ENCODE measurements at places on chromosomes 3 and 15.

DNA sequence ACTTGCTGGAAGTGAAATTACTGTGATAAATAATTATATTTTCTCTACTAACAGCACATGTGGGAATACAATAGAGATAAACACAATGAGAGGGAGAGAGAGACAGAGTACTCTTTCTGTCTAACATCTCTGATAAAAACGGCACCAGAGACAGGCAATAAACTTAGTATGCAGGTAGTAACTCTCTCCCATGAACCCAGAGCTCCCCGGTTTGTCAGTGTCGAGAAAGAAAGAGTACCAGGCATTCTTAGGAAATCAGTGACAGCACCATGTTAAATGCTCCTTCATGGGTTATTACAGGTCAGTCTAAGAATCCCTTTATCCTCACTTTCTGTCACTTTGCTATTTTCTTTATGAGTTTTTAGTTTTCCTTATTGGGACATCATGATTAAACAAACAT lies 110.7 kb upstream of the EPHA3 start:
- DNase-seq: no peak

DNA sequence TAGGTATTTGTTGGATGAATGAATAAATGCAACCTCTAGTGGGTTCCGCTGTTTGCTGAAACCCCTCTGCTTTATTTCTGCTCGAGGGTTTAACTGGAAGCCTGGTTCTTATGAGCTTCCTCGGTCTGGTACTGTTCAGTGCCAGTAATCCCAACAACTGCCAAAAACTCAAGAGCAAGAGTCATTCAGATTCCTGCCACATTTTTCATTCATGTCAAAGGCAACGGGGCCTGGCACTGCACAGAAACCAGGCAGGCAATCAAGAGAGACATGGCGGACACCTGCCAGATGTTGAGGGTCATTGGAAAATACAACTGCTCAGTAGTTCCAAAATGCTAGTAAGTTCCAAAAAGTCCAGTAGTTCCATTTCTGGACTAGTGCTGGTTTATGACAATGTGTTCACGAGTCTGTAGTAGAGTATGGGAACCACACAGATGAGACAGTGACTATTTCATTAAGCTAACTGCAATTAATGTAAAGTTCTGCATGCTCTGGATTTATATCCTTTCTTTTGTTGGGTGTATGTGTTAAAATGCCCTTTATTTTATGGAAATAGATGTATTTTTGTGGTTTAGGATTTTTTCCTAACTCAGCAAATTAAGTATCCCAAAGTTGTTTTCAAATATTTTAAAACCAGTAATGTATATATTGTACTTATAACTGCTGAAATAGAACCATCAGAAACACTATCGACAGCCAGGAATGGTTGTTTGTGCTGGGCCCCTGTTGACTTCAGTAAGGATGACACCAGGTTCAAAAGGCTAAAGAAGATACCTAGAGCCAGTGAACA lies 22.7 kb upstream of the TMEM41A start:
- no peak for DNase-seq

- DNase-seq: no peak
Observed at GRCh38 chr3:127761441-127761801, 60.9 kb downstream of the MGLL start.

DNA sequence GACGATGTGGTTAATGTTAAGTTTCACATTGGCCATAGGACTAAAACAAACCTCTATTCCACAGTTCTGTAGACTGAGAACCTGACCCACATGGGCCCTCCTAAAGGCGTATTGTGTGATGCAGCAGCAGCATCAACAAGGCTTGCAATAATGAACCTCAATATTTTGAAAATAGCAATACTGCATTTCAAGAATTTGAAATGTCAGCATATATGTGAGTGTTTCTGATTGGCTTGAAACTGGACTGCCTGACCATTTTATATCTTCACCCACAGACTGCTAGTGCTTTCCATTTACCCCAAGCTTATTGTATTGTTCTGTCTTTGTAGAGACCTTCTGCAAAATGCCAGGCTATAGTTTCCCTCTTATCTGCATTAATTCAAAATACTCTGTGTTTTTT lies 1122.3 kb downstream of the IGSF11 start:
- DNase-seq: no peak

GRCh38 chr15:75034615-75035014 lies 11.2 kb downstream of the PPCDC start:
- no peak for DNase-seq

- DNase-seq: no peak
Observed at GRCh38 chr3:37546876-37547275, 314.8 kb upstream of the CTDSPL start.

GRCh38 chr3:64110071-64110470 lies 86.8 kb upstream of the PSMD6 start:
- no peak for DNase-seq

GRCh38 chr15:98714922-98715321 lies 66.6 kb downstream of the IGF1R start:
- no peak for DNase-seq

DNA sequence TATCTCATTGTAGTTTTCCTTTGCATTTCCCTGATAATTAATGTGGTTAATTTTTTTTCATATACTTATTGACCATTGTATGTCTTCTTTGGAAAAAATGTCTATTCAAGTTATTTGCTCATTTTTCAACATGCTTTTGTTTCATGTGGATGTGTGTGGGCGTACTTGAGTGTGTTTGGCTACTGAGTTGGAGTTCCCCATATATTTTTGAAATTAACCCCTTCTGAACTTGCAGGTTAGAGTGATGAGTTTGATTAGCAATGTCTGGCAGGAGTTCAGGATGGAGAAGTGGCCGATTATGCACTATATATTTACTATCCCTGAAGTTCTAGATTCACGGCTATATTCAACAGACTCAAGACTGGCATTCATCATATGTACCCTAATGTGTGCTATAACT lies 250.4 kb upstream of the TTC14 start:
- no peak for DNase-seq

DNA sequence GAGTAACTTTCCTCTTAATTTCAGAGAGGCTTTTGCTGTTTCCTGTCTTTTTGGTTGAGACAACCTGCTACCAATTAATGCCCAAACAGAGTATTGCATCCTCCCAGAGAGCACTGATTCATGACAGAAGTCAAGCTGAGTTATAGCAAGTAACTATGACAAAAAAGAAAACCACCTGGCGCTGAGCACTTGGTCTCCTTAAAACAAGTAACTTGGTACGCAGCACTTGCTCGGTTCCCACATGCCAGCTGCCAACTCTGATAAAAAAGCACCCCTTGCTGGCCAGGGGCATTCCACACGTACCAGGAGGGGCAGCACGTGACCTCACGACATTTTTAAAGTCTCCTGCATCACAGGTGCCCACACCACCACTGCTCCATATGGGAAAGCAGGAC lies 13.5 kb upstream of the MYO5C start:
- DNase-seq: no peak

DNA sequence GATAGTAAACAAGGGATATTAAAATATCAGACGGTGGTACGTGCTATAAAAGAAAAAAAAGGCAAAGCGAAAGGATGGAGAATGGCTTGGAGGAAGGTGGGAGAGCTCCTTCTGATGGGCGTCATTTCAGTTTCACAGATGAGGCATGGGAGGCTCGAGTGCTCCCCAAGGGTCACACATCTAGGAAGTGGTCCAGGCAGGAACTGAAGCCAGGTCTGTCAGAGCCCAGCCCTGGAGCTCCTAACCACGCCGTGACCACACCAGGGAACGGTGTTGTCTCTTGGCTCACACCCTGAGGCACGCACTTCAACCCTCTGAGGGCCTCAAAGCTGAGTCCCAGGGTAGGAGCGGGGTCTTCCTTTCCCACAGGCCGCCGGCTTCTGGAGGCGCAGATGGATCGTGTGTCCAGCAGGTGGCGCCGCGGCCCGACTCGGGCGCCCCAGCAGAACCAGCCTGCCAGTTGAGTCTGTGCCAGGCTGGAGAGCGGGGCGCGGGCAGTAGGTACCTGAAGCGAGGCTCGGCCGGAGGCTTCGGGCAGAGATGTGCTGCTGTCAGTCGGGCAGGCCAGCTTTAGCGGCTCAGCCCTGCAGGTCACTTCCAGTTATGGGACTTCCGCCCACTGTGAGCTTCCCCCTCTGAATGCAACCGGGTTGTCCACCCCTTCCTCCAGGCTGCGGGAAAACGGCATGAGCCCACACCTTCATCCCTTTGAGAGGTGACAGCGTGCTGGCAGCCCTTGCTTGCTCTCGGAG lies 68.1 kb downstream of the SLC6A1 start:
- peak; percentile 42 for DNase-seq

DNA sequence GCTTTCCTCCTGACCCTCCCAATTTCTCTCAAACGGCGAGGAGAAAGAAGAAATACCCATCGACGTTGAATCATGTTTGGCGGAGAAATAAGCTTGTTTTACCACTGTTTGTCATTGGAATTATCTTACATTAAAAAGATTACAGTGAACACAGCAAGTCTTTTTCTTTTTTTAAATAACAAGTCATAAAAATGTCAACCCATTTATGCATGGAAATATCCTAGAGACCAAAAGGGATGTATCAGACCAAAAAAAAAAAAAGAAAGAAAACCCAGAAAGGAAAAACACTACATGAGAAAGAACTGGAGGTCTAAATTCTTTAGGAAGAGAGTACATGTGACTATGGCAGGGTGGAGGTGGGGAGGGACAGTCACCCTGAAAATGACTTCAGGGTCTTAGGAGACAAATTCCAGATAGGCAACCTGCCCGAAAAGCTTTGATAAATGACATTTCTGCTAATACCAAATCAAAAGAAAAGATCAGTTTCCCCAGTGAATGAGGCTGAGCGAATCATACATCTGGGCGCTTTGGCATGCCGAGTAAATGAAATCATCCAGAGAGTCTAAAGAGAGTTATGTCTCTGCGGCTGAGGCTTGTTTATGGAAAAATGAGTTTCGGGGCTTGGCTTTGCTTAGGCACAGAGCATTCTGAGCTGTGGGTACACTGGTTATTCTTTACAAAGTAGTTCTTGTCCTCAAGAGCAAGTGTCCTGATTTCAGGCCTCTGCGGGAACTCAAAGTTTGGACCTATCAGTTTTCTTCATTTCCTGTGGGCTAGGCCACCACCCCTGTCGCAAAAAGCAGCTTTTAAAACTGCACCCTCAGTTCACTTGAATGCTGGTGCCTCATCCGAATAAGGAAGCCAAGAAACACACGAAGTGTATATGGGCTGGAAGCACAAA lies 110.1 kb upstream of the TGFBR2 start:
- DNase-seq: no peak

DNA sequence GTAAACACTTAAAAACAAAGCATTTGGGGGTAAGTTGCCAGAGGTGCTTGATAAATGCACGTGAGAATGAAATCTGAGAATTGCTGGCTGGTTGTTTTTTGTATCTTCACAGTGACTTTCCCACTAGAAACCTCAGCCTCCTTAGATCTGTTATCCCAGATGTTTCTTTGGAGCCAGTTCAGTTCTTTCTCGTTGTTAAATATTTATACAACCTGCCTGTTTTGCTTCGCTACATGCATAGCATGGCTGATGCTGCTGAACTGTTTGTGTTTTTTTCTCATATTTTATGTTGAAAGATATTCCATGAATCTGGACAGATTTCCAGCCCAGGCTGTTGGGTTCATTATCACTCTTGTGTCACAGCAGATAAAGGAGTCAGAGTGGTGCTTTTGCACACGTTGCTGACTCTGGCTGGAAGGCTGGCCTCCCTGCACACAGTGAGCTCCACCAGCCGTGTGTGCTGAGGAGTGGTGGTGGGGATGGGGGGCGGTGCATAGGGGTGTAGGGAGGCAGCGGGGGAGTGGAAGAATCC lies 80.2 kb downstream of the ARNT2 start:
- DNase-seq: no peak

- DNase-seq: no peak
Observed at GRCh38 chr3:160643994-160644393, 33.0 kb upstream of the ARL14 start.

DNA sequence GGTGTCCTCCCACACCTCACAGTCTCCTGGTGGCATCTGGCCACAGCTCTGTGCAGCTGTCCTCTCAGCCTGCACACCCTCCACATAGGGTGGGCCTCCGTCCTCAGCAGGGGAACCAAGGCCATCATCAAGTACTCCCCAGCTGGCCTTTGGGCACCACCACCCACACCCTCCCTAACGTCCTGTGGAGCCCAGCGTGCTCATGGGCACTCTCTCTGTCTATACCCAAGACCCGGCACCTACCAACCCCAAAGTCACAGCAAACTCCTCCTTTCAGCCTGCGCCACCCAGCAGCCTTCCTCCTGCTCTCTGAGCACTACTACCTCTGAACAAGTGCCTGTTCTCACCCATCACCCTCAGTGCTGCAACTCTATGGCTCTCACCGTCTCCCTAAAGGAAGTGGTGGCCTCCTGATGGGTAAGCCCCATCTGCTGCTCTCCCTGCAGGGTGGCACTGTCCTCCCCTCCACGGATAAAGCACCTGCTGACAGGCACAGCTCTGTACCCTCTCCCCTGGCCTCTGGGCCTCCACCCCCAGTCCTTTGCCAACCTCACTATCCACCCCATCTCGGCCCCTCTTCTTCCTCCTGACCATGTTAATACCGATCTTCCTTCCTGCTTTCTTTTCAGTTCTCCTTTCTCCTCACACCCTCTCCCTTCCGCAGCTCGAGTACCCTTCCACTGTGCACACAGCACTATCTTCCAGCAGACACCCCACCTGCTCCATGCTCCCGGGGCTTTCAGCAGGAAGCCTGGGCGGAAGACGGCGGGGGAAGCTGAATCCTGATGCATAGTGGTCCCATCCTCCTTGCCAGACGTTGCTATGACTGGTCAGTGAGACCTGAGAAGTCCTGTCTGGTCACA lies 31.5 kb downstream of the SLC41A3 start:
- DNase-seq: no peak
